ENCODE measurements at places on chromosomes 12 and 14. TPM values are rescaled to one million over a fixed set of nuclear protein-coding genes. Genes with fewer than 3 reads are reported as not detected.

DNA sequence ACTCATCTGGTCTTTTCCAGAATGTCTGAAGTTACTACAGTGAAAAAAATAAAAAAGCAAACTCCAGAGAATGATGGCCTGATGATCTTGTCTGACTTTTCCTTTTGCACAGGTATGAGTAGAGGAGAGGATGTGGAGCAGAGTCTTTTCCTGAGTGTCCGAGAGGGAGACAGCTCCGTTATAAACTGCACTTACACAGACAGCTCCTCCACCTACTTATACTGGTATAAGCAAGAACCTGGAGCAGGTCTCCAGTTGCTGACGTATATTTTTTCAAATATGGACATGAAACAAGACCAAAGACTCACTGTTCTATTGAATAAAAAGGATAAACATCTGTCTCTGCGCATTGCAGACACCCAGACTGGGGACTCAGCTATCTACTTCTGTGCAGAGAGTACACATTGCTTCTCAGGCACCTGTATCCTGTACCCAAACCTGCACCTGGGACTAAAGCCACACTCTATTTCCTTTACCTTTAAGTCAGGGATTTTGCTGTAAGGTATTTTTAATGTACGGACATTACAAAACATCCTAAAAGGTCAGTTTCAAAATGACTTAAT is 75.8 kb upstream of the OR4E1 start:
- DNase-seq, result no peak

GRCh38 chr14:59564366-59564765 is 12.2 kb downstream of the CCDC175 start:
- no peak for DNase-seq

Gene SLC25A21
- 0.19 TPM for total RNA-seq

Gene KCNH5
- total RNA-seq, result 0.06 TPM

- no peak for DNase-seq
These were observed 91.5 kb upstream of the PTGDR start for GRCh38 chr14:52175982-52176502.

GRCh38 chr12:80625051-80625450 is 82.4 kb upstream of the MYF6 start:
- DNase-seq, result peak; percentile 59

Measured in LHCN-M2 (cell line).